ENCODE measurements at places on chromosomes 11 and 22. TPM values are rescaled to one million over a fixed set of nuclear protein-coding genes. Genes with fewer than 3 reads are reported as not detected.

DNA sequence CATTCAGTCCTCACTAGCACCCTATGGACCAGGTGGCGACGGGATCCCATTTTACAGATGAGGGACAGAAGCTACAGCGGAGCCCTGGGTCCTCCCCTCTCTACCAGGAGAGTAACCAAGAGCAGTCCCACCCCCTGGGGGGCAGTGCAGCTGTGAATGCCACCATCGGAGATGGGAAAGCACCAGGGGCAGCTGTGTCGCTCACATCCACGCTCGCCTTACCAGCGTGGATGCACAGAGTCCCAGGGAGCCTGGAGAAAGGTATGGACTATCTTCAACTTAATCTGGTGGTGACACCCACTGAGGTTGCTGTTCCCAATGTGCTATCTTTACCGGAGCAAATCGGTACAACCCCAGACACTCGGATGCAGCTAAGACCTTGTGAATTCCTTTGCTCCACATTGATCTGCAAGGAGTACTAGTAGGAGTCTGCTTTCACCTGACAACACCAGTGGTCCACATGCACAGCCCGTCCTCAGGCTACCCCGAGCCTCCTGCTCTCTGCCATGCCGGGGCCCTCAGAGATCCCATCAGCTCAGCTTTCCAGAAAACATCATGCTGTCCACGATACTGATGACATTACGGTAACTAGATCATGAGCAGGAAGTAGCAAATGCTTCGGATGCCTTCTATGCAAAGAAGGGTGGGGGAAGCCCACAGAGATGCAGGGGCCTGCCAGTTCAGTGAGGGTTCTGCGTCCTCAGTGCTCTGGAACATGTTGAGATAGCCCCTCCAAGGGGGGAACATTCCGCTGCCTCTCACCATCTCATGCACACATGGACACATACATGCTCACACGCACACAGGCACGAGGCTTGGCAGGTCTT lies 126.0 kb downstream of the CTTN start:
- no peaks in the 10 kb centered on the region for H3K4me1 ChIP-seq
- H3K27me3 ChIP-seq, result peaks cover 24% of the 10 kb centered on the region
- no peak for DNase-seq
- H3K4me3 ChIP-seq, result no peak overlapping the region

DNA sequence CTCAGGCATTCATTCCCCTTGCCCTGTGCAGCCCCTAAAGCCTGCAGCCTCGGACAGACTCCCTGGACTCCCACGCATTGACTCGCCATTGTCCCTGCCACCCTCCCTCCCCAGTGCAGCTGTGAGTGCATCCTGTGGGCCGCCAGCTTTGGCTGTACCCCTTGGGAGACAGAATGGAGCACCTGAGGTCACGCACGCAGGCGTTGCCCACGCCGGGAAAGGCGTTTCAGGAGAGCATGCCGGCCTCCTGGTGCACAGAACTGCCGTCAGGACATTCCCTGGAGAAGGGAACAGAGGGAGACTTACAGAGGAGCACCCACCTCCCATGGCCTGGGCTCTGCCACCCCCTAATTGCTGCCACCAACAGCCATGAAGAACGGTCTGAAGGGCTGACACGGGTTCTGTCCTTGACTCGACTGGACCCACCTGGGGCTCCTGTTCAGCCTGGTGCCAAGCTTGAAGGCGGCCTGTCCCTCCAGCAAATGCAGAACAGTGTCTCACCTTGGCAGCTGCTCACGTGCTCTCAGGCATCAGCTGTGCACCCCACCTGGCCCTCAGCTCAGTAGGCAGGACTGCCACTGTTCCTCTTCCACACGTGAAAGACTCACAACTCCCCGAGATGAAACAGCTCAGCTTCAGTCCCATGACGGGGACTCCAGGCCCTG lies 503.8 kb downstream of the BRD1 start:
- DNase-seq, result no peak
- no peaks in the 10 kb centered on the region for H3K36me3 ChIP-seq
- no peak overlapping the region for H3K27ac ChIP-seq
- H3K4me1 ChIP-seq, result no peaks in the 10 kb centered on the region
- H3K4me3 ChIP-seq, result no peak overlapping the region

GRCh38 chr22:47044722-47045535 lies 282.5 kb downstream of the TBC1D22A start:
- DNase-seq, result no peak
- no peaks in the 10 kb centered on the region for H3K36me3 ChIP-seq
- H3K4me1 ChIP-seq, result peaks cover 38% of the 10 kb centered on the region
- no peaks in the 10 kb centered on the region for H3K27me3 ChIP-seq

DNA sequence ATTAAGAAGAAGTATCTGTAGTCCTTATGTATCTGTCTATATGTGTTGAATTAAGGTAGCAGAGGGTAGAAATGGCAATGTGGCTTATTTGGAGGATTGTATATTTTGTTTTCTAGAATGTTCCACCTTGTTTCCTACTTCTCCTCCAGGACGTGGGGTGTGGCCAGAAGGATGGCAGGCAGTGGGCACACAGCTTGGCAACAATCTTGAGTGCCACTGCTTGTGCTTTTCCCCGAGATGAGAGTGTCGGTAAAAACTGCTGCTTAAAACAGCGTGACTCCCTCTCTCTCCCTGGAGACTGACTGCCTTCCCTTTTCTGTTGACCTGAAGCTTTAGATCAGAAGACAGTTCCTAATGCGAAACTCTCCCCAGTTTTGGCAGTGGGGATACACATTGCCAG lies 61.2 kb downstream of the FAT3 start:
- no peaks in the 10 kb centered on the region for H3K27me3 ChIP-seq
- no peak for DNase-seq
- no peaks in the 10 kb centered on the region for H3K36me3 ChIP-seq
- H3K4me1 ChIP-seq, result no peaks in the 10 kb centered on the region

The CAVIN3 gene
- 15.9 TPM for total RNA-seq

The CD6 gene
- 196 TPM for total RNA-seq

The SCGB2A2 gene
- not detected for total RNA-seq

All from activated CD8-positive, alpha-beta T cell treated with anti-CD3 and anti-CD28 coated beads for 36 hours (primary cell).